H7 (cell line): ENCODE measurements at places on chromosomes 13 and 19. TPM values are rescaled to one million over a fixed set of nuclear protein-coding genes. Genes with fewer than 3 reads are reported as not detected.

GRIK5 gene
- total RNA-seq = 15.7 and 16.4 TPM in 2 replicates

DNA sequence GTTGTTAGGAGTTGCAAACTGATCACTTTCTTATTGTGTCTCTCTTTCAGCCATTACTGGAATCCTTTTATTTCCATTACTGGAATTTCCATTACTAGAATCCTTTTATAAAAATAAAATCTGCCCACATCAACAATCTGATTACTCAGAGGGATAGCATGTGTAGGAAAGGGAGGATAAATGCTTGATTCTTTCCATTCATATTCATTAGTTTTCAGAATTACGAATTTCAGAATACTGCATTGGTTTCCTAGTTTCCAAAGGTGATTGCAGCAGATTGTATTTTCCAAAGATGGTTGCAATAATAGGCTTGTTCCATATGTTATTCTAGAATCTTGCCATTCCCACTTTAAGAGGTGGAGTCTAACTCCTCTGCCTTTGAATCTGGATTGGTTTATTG, 37.1 kb downstream of the ZNF146 start:
- no peak for DNase-seq

- no peak for DNase-seq
These were observed 118.8 kb upstream of the FRY start for GRCh38 chr13:31912647-31913401.

- no peak for DNase-seq
These were observed 21.4 kb upstream of the IL17D start for GRCh38 chr13:20682061-20682460.

SIGLEC12 gene
- total RNA-seq = not detected in 2 replicates

- DNase-seq = no peak
These were observed 18.5 kb downstream of the KCNRG start for GRCh38 chr13:50033725-50034124.

DNA sequence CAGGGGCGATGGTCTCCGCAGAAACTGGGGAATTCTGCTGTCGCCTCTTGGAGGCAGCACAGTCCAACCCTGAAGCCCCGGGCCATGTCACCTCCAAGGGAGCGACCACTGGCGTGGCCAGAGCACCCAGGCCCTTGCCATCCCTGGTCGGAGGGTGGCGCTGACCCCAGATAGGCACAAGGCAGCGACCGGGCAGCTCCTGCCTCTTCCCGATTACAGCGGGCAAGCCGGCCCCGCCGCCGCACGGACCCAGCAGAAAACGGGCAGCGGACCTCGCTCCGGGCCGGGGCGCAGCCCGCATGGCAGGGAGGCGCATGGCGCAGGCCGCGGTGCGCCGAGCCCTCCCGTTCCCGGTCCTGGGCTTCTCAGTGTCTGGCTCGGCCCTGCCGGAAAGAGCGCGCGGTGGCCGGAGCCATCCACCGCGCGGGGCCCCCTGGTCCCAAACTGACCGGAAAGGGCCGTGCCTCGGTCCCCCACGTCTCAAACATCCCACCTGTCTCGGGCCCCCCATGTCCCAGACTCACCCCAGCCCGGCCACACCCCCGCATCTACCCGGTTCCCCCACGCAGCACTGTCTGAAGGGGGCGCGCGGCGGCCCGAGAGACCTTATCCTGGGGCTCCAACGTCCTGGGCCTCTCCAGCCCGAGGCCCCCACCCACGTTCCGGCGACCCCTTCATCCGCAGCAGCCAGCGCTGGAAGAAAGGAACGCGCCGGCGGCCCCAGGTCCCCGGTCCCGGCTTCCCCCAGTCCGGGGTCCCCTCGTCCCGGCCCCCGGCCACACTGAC, 727 bp downstream of the CERS1 start:
- peak; percentile 95 for DNase-seq

OR7A5 gene
- not detected in 2 replicates for total RNA-seq

DNA sequence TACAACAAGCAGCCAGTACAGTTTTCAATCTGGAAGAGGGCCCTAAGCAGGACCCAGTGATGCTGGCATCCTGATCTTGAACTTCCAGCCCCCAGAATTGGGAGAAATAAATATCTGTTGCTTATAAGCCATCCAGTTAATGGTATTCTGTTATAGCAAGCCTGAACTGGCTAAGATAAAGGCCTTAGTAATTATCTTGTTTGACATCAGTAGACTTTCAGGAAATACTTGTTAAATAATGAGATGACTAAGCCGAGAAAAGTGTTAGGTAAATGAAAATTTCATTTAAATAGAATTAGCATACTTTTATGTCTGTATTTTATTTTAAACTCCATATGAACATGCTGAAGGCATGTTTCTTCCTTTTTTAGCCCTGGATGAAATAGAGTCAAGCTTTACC, 188.2 kb downstream of the OLFM4 start:
- DNase-seq = no peak

DNA sequence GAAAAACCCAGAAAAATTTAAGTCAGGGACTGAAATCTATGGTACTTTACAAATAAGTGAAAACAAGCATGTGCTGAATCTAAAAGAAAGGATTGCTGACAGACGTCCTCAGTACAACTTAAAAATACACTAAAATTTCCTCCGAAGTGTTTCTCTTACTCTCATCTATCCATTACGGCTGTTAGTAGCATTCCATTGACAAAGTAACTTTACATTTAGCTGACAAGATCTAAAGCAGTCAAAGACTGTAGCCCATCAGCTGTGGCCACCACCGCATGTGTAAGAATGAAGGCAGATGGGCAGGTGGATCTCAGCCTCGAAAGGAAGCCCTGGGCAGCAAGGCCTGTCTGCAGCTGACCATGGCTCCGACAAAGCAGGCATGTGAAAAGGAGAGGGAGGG, 59.0 kb downstream of the FLT1 start:
- DNase-seq = no peak

DNA sequence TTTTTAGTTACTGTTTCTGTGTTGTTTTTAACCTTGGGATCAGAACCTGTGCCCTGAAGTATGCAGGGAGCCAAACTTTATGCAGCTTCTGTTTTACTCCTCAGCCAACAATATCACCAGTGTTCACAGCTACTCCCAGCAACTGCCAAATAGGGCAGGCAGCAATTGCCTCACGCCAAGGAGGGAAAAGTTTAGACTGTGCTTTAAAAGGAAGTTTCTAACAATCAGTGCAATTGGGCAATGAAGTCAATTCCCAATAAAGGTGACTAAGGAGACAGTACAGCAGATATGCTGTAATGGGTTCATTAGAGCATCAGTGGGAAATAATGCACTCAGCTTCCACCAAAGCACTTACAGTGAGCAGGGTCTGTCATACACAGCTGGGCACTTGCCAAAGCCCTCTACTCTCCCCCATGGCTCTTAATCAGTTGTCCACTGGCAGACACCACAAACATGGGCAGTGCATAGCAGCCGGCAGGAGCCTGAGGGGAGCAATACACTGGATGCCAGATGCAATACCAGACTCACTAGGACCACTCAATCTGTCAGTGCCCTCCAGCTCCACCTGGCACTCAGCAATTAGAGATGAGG, 19.3 kb downstream of the ENOX1 start:
- no peak for DNase-seq

ZNF616 gene
- 4.8 and 10.3 TPM in 2 replicates for total RNA-seq

PVR gene
- total RNA-seq = 42.3 and 49.0 TPM in 2 replicates

CGB8 gene
- not detected in 2 replicates for total RNA-seq

GRCh38 chr13:73759434-73759833, 374.8 kb downstream of the KLF12 start:
- no peak for DNase-seq
